ENCODE measurements at places on chromosomes 3 and 15.

DNA sequence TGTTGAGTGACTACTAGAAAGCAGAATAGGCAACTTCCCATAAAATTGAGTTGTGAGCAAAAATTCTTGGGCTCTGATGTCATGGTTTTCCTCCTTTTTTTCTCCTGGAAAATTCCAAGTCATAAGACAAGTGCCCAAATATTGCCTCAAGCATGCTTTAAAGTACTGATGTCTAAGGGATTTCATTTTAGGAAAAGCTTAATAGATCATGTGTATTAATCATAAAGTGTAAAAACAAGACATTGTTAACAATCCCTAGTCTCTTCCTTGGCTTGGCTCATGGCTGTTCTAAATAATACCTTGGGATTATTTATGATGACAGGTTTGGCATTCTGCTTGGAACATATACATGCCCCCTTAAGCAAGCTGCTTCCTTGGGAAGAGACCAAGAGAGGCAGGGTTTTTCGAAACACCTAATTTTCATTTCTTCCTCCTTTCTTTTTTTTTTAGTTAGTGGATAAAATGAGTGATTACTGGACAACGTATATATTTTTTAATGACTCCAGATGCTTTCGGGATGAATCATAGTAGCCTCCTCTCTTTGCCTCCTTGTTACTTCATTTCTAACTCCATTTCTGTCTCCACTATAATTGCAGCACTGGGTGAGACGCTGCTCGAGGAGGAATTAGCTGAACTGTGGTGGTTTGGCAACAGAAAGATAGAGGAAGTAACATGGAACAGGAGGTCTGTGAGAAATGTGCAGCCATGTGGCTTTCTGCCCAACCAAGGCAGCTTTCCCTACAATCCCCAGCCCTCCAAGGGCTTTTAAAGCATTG lies 104.9 kb downstream of the TPRG1 start:
- DNase-seq: no peak

DNA sequence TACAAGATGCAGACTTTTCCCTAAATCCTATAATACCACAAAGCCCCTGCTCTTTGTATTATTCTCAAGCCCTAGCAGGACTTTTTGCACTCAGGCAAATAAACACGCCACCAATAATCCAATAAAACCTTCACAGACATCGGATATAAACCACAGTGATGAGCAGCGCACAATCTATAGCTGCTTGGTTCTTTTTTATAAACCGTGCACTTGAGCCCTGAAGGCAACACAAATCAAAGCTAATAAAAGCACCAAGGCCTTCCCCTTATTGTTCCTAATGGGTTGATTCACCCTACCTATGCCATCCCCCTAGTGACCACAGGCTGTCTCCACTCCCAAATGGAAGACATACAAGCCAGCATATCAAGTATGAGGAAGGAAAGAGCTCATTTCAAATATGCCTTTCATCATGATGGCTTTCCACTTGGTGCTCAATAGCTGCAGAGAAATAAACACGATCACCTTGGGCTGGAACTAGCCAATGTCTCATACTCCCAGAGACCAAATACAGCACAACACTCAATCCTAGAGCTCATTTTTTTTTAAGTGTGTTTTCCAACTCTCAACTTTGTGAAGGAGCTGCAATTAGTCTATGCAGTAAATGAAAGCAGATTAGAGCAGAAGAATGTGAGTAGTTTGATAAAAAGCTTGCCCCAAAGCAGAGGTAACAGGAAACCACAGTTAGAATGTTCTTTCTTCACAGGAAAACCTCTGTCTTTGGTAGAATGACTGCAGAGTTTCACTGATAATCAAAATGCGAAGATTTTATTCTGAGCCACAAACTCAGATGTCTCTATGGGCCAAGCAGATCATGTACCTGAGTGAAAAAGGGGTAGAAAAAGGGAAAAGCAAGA lies 573.9 kb downstream of the AGBL1 start:
- no peak for DNase-seq

DNA sequence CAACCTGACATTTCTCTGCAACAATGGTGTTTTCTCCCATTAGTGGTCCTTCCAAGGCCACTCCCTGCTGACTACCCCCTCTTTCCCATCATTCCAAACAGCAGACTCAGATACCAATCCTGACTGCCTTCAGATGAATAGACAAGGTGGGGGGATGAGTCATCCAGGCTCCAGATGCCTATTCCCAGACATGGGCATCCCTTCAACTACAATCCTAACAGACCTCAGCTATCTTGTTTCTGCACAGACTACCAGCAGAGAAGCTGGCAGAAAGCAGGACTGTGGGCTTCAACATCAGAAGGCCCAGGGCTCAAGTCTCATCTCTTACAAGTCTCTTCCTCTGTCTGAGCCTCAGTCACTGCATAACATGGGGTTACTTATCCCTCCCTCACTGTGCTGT lies 2.2 kb downstream of the RBP1 start:
- no peak for DNase-seq

DNA sequence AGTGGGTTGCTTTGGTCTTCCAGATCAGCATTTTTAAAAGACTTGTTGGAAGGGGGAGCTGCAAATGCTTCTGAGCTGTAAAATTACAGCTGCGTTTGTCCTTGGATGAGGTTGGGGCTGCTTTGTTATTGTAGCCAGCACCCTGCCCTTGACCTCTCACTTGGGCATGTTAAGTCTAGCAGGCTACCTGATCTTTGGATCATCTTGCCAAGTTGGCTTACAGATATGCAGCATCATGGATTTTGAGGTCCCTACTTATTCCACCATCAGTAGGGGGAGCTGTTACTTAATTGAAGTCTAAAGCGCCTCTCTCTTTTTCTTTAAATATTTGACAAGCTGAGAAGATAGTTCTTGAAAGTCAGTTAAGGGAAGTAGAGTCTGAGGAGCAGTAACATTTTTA lies 793.0 kb downstream of the MCTP2 start:
- no peak for DNase-seq

GRCh38 chr3:185815391-185816282 lies 9.2 kb downstream of the IGF2BP2 start:
- no peak for DNase-seq

DNA sequence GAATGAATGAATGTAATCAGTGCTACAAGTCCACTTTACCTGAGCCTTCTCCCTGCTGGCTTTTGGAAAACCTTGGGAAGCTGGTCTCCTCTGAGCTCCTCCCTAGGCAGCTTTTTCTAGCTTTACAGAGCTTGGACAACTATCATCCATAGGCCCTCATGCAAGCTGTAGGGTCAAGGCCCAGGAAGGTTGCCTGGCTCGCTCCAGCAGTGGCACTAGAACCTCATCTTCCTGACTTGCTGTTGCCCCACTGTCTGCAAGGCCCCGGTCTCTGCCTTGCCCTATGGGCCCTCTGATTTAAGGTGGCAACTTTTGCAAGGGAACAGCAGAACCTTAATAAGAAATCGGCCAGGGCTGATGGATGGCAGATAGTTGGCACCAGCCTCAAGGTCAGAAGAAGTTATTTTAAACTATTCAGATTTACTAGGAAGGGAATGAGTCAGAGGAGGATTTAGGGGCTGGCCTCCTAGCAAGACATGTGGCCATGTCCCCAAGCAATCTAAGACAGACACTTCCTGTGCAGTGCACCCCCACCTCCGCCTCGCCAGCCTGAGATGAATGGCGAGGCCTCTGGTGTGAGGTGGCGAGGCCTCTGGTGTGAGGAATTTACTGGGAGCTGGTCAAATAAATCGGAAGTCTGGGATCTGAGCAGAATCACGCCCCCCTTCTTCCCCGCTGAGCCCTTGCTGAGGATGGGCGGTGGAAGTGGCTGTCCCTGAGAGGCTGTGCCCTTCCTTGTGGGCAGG lies 180.8 kb downstream of the MEGF11 start:
- no peak for DNase-seq

DNA sequence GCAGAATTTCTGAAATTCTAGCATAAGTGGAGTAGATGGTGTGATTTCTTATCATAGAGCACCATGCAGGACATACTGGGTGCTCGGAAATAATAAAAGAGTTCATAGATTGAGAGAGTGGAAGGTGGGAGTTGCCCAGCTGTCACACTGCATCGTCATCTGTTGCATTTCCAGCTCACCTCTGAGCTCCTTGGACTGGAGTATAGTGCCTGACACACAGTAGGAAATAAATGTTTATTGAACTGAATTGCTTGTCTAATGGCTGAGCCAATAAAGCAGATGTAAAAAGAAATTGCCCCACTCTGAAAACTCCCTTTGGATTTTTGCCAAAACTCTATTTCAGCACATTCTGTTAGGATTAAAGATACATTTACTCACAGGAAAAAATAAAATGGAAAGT lies 108.9 kb upstream of the UBE2E1 start:
- no peak for DNase-seq

GRCh38 chr3:55797084-55797483 lies 310.0 kb upstream of the WNT5A start:
- DNase-seq: no peak

DNA sequence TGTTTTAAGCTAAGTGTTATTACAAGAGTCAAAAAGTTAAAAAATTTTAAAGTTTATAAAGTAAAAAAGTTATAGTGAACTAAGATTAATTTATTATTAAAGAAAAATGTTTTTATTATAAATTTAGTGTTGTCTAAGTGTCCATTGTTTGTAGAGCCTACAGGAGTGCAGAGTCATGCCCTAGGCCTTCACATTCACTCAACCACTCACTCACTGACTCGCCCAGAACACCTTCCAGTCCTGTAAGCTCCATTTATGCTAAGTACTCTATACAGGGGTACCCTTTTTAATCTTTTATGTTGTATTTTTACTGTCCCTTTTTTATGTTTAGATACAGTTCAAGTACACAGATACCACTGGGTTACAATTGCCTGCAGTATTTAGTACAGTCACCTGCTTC lies 37.2 kb downstream of the EEFSEC start:
- DNase-seq: no peak

GRCh38 chr3:87900061-87900460 lies 158.7 kb downstream of the CGGBP1 start:
- no peak for DNase-seq

DNA sequence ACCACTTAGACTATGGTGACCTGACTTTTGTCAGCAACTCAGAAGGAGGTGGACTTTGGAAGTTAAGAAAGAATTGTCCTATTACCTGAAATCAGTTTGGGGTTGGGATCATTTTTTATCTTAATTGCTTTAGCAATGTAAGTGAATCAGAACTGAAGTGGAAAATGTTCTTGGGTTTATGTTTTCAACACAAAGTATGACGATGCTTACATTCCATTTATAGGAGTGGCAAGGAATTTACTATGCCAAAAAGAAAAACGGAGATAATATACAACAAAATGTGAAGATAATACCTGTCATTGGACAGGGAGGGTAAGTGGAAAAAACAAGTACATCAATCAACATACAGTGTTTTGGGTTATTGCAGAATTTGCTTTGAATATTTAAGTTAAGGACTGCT lies 116.1 kb downstream of the PDE8A start:
- DNase-seq: no peak

GRCh38 chr3:192174283-192174682 lies 553.1 kb downstream of the FGF12 start:
- DNase-seq: no peak

- DNase-seq: no peak
These were observed 246.8 kb downstream of the UACA start for GRCh38 chr15:70516408-70517193.

DNA sequence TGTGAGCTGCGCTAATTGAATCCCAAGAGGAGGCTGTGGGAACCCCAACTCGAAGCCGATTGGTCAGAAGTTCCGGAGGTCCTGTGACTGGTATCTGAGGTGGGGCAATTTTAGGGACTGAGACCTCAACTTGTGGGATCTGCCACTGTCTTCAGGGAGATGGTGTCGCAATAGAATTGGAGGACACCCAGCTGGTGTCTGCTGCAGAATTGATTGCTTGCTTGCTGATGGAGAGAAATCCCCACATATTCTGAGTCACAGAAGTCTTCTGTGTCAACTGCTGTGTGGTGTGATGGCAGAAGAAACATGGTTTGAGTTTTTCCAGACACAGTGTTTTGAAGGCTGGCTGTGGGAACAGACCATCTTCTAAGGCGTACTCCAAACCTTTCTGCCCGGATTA lies 99.7 kb upstream of the PLXNA1 start:
- DNase-seq: no peak

- no peak for DNase-seq
These were observed 64.4 kb downstream of the ABI3BP start for GRCh38 chr3:100928638-100929428.

- DNase-seq: no peak
These were observed 7.3 kb downstream of the CSK start for GRCh38 chr15:74789171-74789631.

DNA sequence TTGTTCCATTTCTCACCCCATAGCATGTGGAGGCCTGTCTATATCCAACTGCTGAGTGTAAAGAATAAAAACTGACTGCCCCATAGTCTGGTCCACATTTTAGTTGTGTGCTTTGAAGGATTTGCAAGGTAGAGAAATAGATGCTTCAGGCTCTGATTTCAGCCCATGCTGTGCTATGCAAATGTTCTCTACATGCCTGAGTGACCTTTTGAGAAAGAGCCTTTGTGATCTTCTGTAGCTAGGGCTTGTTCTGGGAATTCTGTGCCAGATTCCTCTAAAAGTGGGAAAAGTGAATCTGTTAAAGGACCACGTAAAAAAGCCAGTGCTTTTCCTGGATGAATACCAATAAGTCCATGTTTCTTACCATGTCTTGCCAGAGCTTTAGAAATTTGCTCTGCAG lies 5.2 kb downstream of the KCTD6 start:
- DNase-seq: no peak

Data from activated gamma-delta T cell treated with Interleukin-2 at 50 U/mL for 16 hours (primary cell).